ENCODE measurements at places on chromosomes 7 and 10.

GRCh38 chr10:130745821-130746220, 565.7 kb downstream of the TCERG1L start:
- no peak for DNase-seq

- peak; percentile 53 for DNase-seq
Measured at GRCh38 chr10:79129361-79129997, 60.7 kb downstream of the ZMIZ1 start.

GRCh38 chr10:58217612-58218011, 50.1 kb downstream of the IPMK start:
- no peak for DNase-seq

DNA sequence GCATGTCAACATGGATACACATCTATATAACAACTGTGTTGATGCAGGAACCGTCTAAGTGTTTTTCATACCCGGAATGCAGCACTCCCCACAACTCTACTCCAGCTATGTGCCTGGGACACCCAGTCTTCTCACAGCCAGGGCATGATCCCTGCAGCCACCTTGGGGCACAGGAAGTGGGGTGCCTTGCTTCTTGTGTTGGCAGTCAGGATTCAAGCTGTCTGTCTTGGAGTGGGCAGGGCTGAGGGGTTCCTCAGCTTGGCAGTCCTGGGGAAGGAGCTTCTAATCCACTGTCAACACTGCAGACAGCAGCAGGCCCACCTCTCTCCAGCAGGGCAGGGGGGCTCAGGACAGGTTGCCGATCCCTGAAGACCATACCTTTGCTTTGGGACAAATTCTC, 41.3 kb downstream of the DRGX start:
- no peak for DNase-seq

DNA sequence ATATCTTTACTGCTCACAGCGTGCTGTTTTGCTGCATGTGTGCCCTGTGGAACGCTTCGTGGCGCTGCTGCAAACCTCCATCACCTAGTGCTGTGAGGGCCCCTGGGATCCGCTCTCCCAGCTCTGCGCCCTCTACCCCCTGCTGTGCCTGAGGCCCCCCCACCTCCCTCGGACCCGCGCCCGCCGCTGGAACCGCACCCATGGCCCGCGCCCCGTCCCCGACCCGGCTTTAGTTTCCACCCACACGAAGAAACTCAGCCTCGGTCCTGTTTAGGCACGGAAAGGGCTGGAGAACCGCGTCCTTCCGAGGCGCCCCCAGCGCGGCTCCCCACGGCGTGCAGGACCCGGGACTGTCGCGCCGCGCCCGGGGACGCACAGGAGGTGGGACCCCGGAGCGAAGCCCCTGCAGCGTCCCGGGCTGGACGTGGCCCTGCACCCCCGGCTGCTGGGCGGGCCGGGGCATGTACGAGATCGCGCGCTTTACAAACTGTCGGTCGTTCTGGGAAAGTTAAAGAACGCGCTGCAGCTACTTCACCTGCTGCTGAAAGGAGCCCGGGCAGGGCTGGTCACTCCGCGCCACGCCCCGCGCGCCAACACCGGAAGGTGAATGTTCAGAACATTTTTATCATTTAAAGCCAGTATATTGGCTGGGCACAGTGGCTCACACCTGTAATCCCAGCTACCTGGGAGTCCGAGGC, 54.3 kb downstream of the BMS1 start:
- DNase-seq, result no peak

GRCh38 chr7:6242561-6242960, 29.9 kb downstream of the CYTH3 start:
- no peak for DNase-seq

DNA sequence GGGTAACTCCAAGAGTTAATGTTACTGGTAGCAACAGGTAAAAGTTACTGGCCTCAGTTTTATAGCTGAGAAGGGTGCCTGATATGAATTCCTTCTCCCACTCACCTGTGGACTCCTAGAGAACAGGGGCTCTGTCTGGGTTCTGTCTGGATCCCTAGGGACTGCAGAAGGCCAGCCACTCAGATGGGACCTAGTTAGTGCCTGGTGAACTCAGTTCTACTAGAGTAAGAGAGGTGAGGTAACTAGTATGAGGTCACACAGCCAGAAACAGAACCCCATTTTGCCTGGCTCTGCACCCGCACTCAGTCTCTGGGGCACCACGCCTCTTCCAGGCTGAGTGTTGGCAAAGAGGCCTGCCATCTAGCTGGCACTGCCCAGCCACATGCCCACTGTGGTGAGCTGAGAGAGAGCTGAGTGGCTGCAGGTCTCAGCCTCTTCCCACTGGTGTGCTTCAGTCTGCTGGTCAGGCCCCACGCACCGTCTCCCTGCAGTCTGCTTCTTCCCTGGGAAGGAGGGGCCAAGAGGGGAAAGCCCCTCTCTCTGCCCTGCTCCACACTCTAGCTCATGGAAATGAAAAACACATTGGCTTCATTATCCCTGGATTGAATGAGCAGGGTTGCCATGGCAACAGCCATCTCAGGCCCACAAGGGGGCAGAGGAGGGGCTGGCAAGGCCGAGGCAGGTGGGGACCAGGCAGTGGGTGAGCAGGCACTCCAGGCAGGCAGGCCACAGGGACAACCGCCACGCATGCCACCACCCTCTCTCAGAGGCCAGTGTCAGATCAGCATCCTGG, 110.6 kb downstream of the ZMIZ1 start:
- DNase-seq, result no peak

DNA sequence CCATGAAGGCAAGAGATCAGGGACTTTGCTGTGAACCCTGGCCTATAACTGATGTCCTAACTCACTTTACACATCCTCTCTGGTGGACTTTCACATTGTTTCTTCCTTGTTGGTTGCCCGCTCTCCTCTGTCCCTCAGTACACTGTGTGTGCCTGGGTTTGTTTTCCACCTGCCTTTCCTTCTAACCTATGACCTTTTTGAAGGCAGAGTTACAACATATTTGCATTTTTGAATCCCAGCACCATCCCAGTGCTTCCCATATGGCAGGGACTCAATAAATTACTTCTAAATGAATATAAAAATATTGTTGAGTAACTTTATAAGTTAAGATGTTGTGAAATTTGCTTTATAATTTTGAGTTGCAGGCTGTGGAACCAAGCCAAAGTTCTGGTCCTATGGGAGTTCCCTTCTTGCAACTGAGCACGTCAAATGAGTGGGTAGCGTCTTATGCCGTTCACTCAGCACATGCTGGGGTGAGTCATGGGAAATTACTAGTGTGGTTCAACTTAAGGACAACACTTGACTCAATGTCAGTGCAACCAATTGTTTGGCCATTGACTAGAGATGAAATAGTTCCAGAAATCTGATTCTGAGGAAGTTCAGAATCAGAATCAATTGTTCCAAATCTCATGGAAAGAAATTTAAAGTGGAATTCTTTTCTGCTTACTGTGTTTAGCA, 250.9 kb downstream of the TWIST1 start:
- no peak for DNase-seq

DNA sequence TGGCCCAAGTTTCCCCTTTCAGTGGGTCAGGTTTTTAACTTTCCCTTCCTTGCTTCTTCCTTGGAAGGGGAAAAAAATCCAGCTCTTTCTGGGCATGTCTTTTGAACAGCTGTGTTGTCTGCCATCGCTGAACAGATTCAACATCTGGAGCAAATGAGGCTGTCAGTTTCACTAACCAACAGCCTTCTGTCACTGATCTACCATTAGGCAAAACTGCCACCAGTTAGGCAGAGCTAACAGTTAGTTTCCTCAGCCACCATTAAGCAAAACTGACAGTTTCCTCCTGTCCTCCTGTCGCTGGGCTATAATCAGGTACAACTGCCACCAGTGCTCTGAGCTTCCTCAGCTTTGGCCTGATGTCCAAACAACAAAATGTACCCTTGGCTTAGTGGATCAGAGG, 81.9 kb downstream of the NPTX2 start:
- DNase-seq, result no peak

DNA sequence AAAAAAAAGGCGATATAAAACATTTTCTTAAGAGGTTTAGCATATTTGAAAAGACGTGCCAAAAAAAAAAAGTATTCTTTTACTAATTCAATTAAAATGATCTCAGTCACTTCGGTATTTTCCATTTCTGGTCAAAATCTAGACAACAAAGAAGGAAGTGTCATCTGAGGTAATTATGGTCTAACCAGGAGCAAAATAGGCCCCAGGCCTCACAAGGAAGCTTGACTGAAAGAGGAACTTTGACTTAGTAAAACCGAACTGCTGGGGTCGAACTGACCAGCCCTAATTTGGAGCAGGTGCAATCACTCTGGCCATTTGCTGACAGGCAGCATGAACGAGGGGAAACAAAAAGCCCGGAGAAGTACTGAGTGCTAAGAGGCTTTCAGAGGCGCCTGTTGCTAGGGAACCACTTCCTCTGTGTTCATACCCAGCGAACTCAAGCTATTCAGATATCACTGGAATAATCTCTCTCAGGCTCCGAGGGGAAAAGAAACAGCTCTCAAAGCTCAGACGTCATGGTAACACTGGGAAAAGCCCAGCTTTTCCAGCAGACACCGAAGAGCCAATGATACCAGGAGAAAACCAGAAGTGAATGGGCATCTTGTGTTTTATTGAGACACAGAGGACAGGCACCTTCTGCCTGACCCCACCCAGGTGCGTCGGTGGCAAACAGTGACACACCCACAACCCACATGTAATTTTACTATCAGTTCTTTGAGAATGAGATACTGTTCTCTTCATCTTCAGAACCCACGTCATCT, 126.5 kb downstream of the FAM107B start:
- peak; percentile 35 for DNase-seq

DNA sequence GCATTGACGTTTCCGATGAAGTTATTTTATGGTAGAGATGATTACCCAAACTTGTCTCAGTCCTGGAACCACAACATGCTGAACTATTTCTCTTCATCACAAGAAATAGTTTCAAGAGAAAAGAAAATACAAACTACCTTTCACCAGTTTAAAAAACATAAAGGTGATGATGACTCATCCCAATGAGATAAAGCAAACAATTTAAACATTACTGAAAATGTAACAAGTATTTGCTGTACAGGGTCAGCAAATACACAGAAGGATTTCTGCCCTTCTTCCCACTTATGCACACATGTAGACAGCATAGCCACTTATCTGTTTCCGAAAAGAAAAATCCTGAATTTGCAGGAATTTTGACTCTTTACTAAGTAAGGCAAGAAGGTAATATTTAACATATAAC, 50.8 kb downstream of the RHOBTB1 start:
- no peak for DNase-seq

- no peak for DNase-seq
Measured at GRCh38 chr10:48625826-48626134, 20.9 kb upstream of the ARHGAP22 start.

GRCh38 chr7:140745266-140746058, 49.0 kb downstream of the NDUFB2 start:
- DNase-seq, result no peak

- DNase-seq, result peak; percentile 51
Measured at GRCh38 chr10:126749015-126749655, 78.6 kb upstream of the C10orf90 start.

DNA sequence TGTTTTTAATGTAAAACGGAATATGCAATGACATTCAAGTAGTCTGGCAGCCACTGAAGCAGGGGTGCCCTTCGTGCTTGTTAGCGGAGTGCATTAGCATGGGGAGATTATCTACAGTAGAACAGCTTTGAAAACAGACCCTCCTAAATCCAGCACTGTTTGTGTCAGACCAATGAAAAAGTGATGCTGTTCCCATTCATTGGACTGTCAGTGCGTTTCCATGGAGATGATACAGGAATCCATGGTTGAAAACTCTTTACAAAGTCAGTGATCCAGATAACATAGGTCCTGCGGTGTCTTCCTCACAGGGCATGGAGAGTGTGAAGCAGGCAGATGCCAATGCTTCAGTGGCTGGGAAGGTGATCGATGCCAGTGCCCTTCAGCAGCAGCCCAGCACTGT, 73.6 kb downstream of the ITGB8 start:
- no peak for DNase-seq

GRCh38 chr7:45407730-45408408, 166.3 kb upstream of the ADCY1 start:
- DNase-seq, result no peak

GRCh38 chr10:96829029-96829773, 2.9 kb upstream of the LCOR start:
- DNase-seq, result no peak

GRCh38 chr7:126570845-126571244, 681.9 kb downstream of the GRM8 start:
- DNase-seq, result no peak

DNA sequence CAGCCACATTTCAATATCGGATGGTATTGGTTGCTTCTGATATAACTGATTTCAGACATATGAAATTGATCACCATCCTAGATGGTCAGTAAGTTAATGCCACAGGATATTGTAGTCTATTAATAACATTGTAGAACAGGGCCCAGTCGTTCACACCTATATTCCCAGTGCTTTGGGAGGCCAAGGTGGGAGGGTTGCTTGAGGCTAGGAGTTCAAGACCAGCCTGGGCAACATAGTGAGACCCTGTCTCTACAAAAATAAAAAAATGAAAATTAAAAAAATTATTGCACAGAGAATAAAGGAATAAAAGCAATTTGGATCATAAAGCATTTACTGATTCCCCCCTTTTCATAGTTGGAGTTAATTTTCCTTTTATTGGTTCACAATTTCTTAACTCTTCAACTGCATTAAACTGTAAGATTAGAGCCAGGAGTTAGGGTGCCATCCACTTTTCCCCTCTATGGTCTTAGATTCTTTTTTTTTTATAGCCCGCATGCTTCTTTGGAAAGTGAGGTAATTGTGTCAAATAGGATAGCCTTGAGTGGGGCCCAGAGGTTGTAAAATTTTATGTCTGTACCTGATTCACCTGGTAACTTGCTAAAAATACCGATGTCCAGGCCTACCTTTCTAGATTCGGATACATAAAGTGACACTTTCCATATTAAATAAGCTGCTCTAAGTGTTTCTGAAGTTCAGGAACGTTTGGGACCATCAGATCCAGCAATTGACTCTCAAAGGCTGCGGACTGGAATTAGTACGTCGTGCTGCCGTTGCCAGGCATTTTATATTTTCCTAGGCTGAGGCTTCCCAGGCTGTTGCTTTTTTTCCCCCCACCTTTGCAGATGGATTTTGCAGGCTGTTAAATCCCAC, 24.7 kb downstream of the ADK start:
- DNase-seq, result no peak

GRCh38 chr7:38284553-38284952, 11.1 kb upstream of the TARP start:
- DNase-seq, result no peak

- no peak for DNase-seq
Measured at GRCh38 chr7:110076194-110076593, 1014.7 kb upstream of the LRRN3 start.

DNA sequence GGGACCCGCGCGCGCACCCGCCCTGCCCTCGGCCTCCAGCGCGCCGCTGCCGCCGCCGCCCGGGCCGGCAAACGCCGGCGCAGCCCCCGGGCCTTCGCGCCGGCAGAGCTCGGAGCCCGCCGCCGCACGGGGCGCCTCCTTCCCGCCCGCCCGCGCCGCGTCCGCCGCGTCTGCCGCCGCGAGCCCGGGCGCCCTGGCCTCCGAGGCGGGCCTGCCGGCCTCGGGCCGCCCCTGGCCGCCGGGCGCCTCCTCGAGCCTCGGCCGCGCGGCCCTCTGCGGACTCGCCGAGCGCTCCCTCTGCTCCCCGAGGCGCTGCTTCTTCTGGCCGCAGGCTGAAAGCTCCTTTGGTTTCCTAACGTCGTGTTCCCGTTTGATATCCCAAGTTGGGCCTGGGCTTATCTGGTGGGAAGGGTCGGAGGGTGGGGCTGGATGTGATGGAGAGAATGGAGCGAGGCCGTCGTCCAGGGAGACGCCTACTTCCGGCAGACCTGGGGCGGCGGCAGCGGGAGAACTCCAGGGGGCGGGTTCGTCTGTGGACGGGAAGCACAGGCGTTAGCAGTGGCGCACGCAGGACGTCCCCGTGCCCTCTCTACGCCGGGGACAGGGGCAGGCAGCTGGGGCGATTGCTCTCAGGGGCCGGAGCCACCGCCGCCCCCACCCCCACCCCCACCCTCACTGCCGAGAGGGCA, 221.0 kb downstream of the PHTF2 start:
- DNase-seq, result peak; percentile 13

GRCh38 chr7:26398756-26399509, 107.3 kb downstream of the SNX10 start:
- DNase-seq, result peak; percentile 16
